GM19239 (cell line): ENCODE measurements at places on chromosomes 1 and 21.

GRCh38 chr1:20124456-20125057 lies 5.2 kb upstream of the PLA2G2D start:
- DNase-seq, result no peak

DNA sequence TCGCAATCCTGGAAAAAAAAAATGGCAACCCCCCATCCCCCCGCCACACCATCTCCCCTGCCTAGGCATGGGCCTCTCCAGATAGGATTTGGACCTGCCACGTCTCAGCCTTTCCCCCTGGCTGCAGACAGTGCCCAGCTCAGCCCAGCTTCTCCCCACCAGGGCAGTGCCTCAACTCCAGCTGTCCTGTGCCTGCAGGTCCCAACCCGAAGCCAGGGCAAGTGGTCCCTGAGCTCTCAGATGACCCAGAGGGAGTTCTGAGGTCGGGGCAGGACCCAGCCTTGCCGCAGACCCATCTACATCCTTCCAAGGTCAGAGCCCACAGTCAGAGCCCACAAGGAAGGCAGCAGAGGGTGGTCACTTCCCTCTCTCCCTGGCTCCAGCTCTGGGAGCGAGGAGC lies 86.7 kb upstream of the POU3F1 start:
- no peak for DNase-seq

DNA sequence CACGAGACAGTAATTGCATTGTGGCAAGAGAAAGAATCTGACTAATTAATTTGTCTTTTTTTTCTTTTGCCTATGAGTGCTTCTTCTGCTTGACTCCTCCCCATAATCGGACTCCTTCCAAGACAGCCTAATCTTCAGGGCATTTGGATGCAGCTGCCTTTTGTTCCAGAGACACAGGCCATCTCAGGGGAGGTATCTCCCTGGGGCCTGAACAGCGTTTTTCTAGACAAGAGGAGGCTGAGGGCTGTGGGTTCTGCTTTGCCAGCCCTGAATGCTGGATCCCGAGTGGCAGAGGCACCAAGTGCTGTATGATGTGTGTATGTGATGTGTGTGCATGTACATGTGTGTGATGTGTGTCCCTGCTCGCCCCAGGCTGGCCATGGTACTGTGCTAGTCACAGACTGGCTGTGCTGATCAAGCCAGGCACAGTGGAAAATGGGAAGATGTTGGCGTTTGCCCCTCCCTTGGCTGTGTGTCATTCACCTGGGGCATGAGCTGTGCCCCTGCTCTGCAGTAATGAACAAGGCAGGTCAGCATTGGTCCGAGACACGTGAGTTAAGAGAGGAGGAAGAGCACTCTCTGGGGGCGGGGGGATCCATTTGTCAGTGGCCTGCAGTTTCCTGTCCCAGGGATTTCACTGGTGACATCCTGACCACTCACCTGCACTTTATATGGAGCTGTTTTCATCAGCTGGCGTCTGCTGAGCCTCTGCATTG lies 77.2 kb downstream of the ADARB1 start:
- DNase-seq, result no peak

GRCh38 chr1:60227601-60228000 lies 154.0 kb upstream of the C1orf87 start:
- no peak for DNase-seq

GRCh38 chr1:151156515-151156819 lies at the start of gene TNFAIP8L2:
Gene TNFAIP8L2 (plus strand): TSS chr1:151156649. CDS start chr1:151158698, 2,049 bp downstream.
- no peak for DNase-seq

DNA sequence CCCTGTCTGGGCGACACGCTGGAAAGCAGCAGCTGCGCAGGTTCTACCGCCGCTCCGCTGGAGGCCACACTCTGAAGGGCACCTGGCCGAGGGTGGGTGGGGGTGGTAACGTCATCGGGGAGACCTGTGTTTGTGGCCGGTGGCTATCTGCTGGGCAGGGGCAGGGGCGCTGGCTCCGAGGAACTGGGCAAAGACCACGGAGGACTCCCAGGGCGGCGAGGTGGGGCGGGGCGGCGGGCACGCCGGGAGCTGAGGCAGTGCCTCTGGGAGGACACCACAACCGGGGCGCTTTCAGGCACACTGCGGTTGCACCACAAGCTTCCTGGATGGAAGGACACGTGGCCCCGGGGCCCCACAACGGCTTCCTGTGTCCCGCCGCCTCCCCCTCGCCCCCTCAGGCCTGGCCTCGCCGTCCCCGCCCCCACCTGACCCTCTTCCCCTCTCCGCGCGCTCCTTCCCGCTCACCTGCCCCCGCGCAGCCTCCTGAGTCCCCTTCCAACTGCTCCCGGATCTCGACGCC lies 3.3 kb upstream of the DENND2D start:
- peak; percentile 64 for DNase-seq

DNA sequence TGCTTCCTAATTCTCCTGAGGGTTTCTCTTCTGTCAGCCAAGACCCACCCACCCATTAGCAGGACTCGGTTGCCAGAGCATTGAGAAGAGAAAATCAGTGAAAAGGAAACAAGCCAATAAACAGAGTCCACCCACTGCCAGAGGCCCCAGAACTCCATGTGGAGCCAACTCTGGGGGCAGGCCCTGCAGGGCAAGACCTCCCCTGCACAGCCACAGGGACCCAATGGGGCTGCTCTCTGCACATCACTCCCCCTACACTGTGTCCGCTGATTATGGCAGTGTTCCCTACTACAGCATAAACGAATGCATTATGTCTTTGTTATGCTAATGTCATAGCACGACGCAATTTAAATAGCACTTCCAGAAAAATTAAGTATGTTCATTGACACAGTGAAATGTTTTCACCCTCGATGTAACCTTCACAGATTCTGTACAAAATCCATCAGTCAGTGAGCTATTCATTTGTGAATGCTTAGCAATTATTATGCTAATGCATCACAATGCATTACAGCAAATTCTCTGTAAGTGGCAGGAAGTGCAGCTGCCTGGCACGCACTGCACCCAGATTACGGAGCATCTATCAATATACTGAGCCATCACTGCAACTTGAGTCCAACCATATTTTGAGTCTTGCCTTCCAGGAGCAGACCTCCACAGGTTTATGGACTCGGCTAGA lies 56.4 kb downstream of the GRIK3 start:
- no peak for DNase-seq

DNA sequence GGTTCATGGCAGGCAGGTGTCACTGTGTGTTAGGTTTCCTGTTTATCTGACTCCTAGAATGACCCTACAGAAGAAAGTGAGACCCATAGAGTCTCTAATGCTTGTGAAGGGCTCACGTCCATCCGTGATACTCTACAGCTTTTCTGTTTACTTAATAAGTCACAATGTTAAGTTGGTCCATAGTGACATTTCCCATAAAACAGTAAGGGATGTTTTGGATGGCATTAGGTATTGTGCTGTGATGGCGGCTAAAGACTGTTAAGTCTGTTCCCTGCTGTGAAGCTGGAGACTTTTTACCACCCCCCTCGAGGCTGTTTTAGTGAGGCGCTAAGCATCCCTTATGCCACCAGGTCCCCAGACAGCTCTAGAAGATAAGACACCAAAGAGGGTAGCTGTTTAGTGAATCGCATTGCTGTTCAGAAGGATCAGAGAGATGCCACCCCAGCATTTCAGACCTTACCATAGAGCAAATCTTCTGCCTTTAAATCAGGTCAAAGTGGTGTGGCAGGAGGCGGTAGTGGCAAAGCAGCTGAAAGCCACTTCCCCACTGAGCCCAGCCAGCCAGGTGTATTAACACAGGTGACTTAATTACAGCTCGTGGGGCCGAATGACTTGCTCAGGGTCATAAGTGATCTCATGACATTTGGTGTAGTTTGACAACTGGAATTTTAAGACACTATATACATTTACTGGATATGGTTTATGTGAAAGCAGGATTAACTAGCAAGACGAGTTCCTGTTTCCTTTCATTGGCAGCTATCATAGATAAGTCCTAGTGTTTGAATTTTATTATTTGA lies 25.0 kb downstream of the SLC37A1 start:
- no peak for DNase-seq

DNA sequence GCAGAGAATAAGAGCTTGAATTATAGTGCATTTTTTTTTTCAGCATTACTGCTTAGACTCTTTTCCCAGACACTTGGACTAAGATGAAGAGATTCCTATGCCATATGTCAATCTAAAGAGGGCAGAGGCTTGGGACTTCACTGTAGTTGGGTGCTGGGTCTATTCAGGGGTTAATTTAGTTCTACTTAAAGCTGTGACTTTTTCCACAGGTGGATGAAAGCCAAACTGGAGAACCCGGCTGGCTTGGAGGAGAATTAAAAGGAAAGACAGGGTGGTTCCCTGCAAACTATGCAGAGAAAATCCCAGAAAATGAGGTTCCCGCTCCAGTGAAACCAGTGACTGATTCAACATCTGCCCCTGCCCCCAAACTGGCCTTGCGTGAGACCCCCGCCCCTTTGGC lies 104.8 kb downstream of the ATP5PO start:
- no peak for DNase-seq

- no peak for DNase-seq
These were observed 85.2 kb downstream of the TBX19 start for GRCh38 chr1:168365719-168366479.

- DNase-seq, result no peak
These were observed 53.1 kb upstream of the ADAR start for GRCh38 chr1:154661110-154661509.

GRCh38 chr1:78369546-78369945 lies 121.2 kb upstream of the PTGFR start:
- no peak for DNase-seq

GRCh38 chr1:203799971-203800370 lies 4.5 kb downstream of the ZBED6 start:
- no peak for DNase-seq

DNA sequence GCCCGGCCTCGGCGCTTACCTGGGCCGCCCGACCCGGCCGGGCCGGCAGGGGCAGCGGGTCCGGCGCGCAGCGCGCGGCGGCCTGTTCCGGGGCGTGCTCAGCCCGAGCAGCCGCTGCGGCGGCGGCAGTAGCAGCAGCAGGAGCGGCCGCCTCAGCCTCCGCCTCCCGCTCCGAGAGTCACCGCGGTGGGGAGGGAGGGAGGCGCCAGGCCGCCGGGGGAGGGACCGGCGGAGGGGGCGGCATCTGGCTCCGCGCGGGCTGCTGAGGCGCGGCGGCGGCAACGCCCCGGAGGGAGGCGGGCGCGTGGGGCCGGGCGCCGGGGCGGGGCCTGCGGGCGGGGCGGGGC lies at the start of gene CTNNBIP1:
Gene CTNNBIP1 (minus strand): TSS at position 194 of the 347 bp plus-strand sequence. CDS start 38,205 bp downstream, outside the sequence.
- DNase-seq, result peak; percentile 97

- no peak for DNase-seq
These were observed 7.7 kb upstream of the HPCA start for GRCh38 chr1:32878637-32879041.

DNA sequence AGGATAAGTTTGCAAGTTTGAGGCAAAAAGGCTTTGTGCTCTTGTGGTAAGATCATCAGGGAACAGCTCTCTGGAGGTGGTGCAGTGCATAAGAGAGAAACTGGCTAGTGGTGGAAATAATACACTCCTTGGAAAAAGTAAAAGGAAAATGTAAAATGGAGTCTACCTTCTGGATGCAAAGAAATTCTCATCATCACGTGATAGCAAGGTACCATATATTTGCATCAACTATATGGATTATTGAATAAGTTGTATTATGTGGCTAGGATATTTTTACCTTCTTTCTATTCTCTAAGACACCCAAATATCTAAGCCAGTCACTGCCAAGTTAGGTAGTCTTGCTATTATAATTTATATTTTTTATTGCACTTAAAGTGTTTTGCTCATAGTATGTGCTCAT lies 14.0 kb upstream of the LRRC7 start:
- DNase-seq, result no peak

- no peak for DNase-seq
These were observed 58.4 kb upstream of the KAZN start for GRCh38 chr1:14539953-14540563.

DNA sequence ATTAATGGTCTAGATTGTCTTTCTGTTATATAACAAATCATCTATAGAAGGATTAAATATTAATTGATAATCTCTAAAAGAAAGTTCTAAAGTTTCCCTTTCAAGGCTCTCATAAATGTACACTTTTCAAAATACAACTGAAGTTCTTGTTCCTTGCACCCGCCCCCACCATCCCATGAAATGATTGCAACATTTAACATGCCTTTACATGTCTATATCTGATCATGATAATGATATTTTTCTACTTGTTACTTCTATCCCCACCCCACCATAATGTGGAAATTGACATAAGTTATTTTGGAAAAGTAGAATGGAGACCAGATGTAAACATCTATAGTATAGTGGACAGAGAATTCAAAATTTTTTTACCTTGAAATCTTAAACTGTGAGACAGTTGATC lies 186.6 kb downstream of the NTNG1 start:
- DNase-seq, result no peak

DNA sequence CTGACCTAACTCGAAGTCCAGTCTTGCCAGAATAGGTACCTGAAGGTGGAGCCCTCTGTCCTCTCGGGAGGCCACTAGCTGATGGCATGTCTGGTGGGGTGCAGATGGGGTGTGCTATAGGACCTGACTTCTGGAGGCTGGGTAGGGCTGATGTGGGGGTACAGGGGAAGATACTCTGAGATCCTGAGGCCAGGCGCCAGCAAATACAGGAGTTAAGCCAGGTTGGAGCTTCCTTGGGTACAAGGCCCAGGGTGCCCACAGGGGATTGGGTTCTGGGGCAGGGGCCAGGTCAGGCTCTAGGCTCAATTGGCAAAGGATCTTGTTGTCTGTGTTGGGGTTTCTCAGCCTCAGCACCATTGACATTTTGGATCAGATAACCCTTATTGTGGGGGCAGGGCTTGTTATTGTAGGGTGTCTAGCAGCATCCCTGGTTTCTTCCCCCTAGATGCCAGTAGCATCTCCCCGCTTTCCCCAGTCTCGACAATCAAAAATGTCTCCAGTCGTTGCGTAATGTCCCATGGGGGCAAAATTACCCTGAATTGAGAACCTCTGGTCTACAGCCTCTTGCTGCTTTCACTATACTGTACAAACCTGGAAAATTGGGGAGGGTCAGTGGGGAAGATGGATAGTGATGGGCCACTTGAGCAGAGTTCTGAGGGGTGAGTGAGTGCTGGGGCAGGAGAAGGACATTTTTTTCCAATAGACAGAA lies 9.2 kb downstream of the PTPRF start:
- no peak for DNase-seq

- DNase-seq, result no peak
These were observed 97.6 kb downstream of the VAV3 start for GRCh38 chr1:107867422-107867821.

GRCh38 chr1:82091265-82091664 lies 290.5 kb downstream of the ADGRL2 start:
- DNase-seq, result no peak

DNA sequence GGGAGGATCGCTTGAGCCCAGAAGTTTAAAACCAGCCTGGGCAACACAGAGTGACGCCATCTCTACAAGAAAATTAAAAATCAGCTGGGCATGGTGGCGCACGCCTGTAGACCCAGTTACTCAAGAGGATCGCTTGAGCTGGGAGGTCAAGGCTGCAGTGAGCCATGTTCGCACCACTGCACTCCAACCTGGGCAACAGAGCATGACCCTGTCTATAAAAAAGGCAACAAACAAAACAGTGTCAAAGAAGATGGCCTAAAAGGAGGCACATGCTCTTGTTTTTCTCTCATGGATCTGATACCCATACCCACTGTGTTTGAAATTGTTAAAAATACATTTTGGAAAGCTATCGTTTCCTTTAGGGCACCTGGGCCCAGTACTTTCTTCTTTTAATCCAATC lies 191.7 kb downstream of the SLC45A1 start:
- DNase-seq, result no peak
